ENCODE measurements at places on chromosomes 2 and 18. TPM values are rescaled to one million over a fixed set of nuclear protein-coding genes. Genes with fewer than 3 reads are reported as not detected.

Gene ATP6V1C2
- not detected for total RNA-seq

Gene RAPGEF4
- total RNA-seq, result 0.91 TPM

Gene ARMC9
- total RNA-seq, result 178 TPM

Gene STK39
- total RNA-seq, result 26.9 TPM

Gene SERPINB11
- total RNA-seq, result not detected

Gene ECEL1
- 0.60 TPM for total RNA-seq

Gene SCYGR4
- total RNA-seq, result not detected

Gene FECH
- total RNA-seq, result 31.8 TPM

DNA sequence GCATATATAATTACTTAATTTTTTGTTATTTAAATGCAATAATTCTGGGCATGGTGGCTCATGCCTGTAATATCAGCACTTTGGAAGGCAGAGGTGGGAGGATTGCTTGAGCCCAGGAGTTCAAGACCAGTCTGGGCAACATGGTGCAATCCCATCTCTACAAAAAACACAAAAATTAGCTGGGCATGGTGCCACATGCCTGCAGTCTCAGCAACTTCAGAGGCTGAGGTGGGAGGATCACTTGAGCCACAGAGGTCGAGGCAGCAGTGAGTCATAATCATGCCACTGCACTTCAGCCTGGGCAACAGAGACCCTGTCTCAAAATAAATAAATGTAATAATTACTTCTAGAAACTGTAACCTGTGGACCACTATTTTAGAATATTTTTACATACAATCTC lies 21.5 kb upstream of the TMEM87B start:
- DNase-seq, result peak; percentile 30
- H3K27ac ChIP-seq, result no peak overlapping the region
- H3K4me1 ChIP-seq, result peaks cover 25% of the 10 kb centered on the region
- H3K4me3 ChIP-seq, result no peak overlapping the region
- H3K27me3 ChIP-seq, result peaks cover 12% of the 10 kb centered on the region

GRCh38 chr2:217610401-217610814 lies 392.4 kb downstream of the TNS1 start:
- no peak overlapping the region for H3K4me3 ChIP-seq
- no peak for DNase-seq
- no peak overlapping the region for H3K27ac ChIP-seq
- H3K27me3 ChIP-seq, result peaks cover 6% of the 10 kb centered on the region
- no peaks in the 10 kb centered on the region for H3K36me3 ChIP-seq

DNA sequence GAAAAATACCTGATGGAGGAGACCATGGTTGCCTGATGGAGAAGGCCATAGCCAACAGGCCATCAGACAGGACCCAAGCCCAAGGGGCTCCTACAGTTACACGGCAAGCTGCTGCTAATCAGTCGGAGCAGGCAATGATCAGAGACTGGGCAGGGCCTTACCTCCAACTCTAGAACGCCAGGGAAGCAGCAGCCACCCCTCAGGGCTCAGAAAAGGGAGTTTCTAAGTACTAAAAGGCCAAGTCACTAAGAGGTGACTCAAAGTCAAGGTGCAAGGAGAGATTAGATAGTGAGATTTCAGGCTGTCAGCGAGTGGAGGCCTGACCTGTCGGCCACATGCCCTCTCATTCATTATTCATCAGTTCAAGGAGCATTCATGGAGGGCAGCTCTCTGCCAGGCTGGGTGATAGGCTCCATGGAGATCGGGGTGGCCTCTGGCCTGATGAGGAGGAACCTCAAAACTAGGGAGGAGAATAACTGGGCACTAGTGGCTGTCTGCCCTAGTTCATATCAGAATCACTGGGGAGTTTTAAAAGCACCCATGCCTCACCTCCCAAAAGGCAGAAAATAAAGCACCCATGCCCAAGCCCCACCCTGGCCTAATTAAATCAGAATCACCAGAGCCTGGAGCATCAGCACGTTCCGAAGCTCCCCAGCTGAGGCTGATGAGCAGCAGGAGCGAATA lies 3.6 kb downstream of the VIL1 start:
- no peak overlapping the region for H3K4me3 ChIP-seq
- H3K27ac ChIP-seq, result no peak overlapping the region
- no peaks in the 10 kb centered on the region for H3K4me1 ChIP-seq
- no peaks in the 10 kb centered on the region for H3K36me3 ChIP-seq

- no peaks in the 10 kb centered on the region for H3K27me3 ChIP-seq
- no peaks in the 10 kb centered on the region for H3K36me3 ChIP-seq
- no peak overlapping the region for H3K27ac ChIP-seq
Measured at GRCh38 chr2:14536976-14537375, 95.5 kb upstream of the LRATD1 start.

- H3K4me3 ChIP-seq, result no peak overlapping the region
- peaks cover 75% of the 10 kb centered on the region for H3K4me1 ChIP-seq
- no peak for DNase-seq
Measured at GRCh38 chr2:20988905-20989304, 55.0 kb downstream of the APOB start.

DNA sequence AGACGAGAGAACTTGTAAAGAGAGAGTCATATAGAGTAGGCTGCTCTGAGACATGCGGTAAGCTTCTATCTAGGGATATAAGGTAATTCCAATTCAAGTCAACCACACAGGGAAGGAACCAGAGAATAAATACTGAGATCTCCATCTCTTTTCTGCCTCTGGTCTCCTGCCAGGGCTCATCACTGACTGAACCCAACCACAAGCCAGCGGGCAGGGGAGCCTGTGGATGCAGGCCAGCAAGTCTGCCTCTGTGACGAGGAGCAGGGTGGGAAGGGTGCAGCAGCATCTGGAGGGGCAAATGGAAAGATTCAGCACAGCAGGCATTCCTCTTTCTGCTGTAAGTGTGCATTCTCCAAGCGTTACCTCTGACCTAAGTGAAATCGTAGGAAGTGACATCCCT lies 82.2 kb downstream of the ICOS start:
- H3K27me3 ChIP-seq, result peaks cover 3% of the 10 kb centered on the region
- no peak overlapping the region for H3K4me3 ChIP-seq
- H3K4me1 ChIP-seq, result peaks cover 10% of the 10 kb centered on the region
- no peak overlapping the region for H3K27ac ChIP-seq
- DNase-seq, result no peak

DNA sequence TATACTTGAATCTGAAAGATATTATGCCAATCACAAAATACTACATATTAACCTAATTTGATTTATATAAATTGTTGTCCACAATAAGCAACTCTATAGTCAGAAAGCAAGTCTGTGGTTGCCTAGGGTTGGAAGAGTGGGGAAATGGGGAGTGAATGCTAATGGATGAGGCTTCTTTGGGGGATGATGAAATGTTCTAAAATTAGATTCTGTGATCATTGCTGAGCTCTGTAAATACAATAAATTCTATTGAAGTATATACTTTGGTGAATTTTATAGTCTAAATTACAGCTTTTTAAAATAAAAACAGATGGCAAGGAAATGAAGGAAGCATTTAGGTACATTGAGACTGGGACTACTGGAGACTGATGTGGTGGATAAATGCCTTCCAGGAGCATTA lies 275.5 kb downstream of the MBD2 start:
- H3K36me3 ChIP-seq, result no peaks in the 10 kb centered on the region
- H3K4me1 ChIP-seq, result no peaks in the 10 kb centered on the region
- no peak for DNase-seq
- H3K27me3 ChIP-seq, result no peaks in the 10 kb centered on the region

DNA sequence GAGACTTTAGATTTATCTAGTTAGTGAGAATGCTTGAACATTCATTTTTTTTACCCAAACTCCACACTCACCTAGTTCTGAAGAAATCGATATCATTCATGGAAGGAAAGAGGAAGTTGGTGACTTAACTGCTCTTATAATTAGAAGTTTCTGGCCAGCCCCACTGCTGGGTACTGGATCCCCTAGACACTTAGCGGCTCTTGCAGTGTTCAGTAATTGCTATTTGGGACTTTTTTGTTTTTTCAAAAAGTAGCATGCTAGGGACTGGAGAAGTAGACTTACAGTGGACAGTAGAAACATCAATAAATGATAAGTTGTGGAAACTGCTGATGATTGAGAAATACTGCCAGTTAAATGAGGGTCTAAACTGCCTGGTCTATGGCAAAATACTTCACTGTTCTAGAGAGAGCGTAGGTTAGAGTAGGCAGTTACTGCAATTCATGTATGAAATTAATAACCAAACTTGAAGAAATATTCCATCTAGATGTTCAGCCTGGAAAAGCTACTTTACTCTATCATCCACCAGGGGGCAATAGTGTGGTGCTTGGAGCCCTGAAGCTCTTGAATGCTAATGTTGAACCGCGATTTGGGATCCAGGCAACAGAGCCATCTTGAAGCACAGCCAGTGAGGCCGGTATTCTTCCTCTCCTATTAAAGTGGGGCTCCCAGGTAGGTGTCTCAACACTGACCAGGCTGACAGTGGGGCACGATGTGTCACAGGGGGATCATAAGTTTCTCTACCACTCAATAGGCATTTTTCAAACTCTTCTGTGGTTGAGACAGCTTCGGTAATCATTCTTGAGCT lies 146.1 kb upstream of the SESTD1 start:
- H3K4me1 ChIP-seq, result peaks cover 1% of the 10 kb centered on the region
- H3K36me3 ChIP-seq, result no peaks in the 10 kb centered on the region
- no peak overlapping the region for H3K27ac ChIP-seq

- no peaks in the 10 kb centered on the region for H3K27me3 ChIP-seq
- H3K4me3 ChIP-seq, result no peak overlapping the region
- no peaks in the 10 kb centered on the region for H3K4me1 ChIP-seq
- H3K36me3 ChIP-seq, result peaks cover 3% of the 10 kb centered on the region
- DNase-seq, result no peak
- no peak overlapping the region for H3K27ac ChIP-seq
Measured at GRCh38 chr2:188256420-188256819, 35.3 kb upstream of the GULP1 start.

GRCh38 chr2:210715560-210716082 lies 159.2 kb downstream of the CPS1 start:
- peaks cover 10% of the 10 kb centered on the region for H3K27me3 ChIP-seq
- H3K27ac ChIP-seq, result no peak overlapping the region
- no peak for DNase-seq
- H3K4me1 ChIP-seq, result no peaks in the 10 kb centered on the region
- H3K4me3 ChIP-seq, result no peak overlapping the region
- no peaks in the 10 kb centered on the region for H3K36me3 ChIP-seq

- peaks cover 17% of the 10 kb centered on the region for H3K4me1 ChIP-seq
- peak within 1 kb of the TSS; percentile 76 for H3K4me3 ChIP-seq
- no peaks in the 10 kb centered on the region for H3K27me3 ChIP-seq
- no peaks in the 10 kb centered on the region for H3K36me3 ChIP-seq
- H3K27ac ChIP-seq, result peak within 1 kb of the TSS; percentile 81
- DNase-seq, result no peak
Measured at GRCh38 chr2:20012282-20013125, at the start of gene MATN3. TSS of gene MATN3 (minus strand) at chr2:20012668. CDS start at chr2:20012631, 37 bp downstream.

DNA sequence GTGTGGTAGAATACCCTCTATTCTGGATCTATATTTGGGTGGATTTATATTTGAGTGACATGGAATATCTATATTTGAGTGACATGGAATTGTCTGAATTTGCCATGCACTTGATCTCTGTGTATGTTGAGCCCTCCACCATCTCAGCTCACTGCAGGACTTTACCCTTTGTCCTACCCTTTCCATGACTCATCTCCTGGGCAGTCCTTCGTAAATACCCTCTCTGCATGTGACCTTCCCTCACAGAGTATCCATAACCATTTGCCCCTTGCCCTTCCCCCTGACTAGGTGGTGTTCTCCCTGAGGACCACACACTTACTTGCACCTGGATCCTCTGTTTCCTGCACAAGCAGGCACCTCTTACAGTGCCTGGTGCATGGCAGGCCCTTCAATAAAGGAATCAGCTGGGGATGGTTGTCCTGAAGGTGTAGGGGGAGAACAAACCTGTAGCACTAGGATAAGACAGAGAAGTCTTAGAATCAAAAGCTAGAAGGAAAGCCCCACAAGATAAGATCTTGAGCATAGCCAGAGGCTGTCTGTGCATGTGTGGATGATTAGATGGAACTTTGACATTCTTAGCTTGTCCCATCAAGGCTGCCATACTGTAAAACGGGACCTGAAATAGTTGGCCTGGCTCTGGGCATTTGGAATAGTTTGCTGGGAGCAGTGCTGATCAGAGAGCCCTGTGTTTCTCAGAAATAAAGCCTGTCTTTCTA lies 230.4 kb downstream of the FHOD3 start:
- no peaks in the 10 kb centered on the region for H3K4me1 ChIP-seq
- no peak overlapping the region for H3K4me3 ChIP-seq
- H3K27ac ChIP-seq, result no peak overlapping the region
- peaks cover 3% of the 10 kb centered on the region for H3K27me3 ChIP-seq
- no peaks in the 10 kb centered on the region for H3K36me3 ChIP-seq

GRCh38 chr2:132953771-132954170 lies 283.8 kb upstream of the LYPD1 start:
- no peak for DNase-seq
- no peaks in the 10 kb centered on the region for H3K36me3 ChIP-seq
- no peak overlapping the region for H3K4me3 ChIP-seq
- no peak overlapping the region for H3K27ac ChIP-seq
- H3K4me1 ChIP-seq, result no peaks in the 10 kb centered on the region
- H3K27me3 ChIP-seq, result no peaks in the 10 kb centered on the region

- H3K4me3 ChIP-seq, result no peak overlapping the region
- no peak overlapping the region for H3K27ac ChIP-seq
- H3K36me3 ChIP-seq, result no peaks in the 10 kb centered on the region
- H3K27me3 ChIP-seq, result no peaks in the 10 kb centered on the region
- DNase-seq, result no peak
Measured at GRCh38 chr2:3981446-3981987, 278.1 kb downstream of the DCDC2C start.

GRCh38 chr2:160715428-160715827 lies 221.8 kb upstream of the RBMS1 start:
- H3K4me1 ChIP-seq, result peaks cover 5% of the 10 kb centered on the region
- H3K36me3 ChIP-seq, result no peaks in the 10 kb centered on the region
- no peaks in the 10 kb centered on the region for H3K27me3 ChIP-seq
- no peak overlapping the region for H3K27ac ChIP-seq

- DNase-seq, result no peak
- H3K27me3 ChIP-seq, result no peaks in the 10 kb centered on the region
- no peak overlapping the region for H3K27ac ChIP-seq
- H3K4me3 ChIP-seq, result no peak overlapping the region
- no peaks in the 10 kb centered on the region for H3K4me1 ChIP-seq
Measured at GRCh38 chr18:52391810-52392559, 52.0 kb downstream of the DCC start.

DNA sequence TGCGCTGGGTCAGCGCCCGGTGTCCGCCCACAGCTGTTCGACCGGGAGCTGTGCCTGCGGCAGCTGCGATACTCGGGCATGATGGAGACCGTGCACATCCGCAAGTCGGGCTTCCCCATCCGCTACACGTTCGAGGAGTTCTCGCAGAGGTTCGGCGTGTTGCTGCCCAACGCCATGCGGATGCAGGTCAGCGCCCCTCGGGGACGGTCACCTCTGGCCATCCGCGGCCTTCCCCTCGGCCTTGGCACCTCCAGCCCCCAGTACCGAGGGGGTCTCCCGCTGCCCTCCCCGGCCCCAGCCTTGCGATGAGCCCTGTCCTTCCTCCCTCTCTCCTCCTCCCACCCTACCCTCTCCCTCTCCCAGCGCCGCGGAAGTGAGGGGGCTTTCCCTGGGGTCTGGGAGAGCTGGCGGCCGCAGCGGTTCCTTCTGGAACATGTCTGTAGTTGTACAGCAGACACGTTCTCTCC lies 53.2 kb upstream of the GPR17 start:
- peak; percentile 83 for DNase-seq
- no peak overlapping the region for H3K4me3 ChIP-seq
- peaks cover 3% of the 10 kb centered on the region for H3K4me1 ChIP-seq
- no peak overlapping the region for H3K27ac ChIP-seq
- no peaks in the 10 kb centered on the region for H3K27me3 ChIP-seq
- no peaks in the 10 kb centered on the region for H3K36me3 ChIP-seq
